Endothelial cell of umbilical vein (primary cell): ENCODE measurements at places on chromosomes 13 and 19. TPM values are rescaled to one million over a fixed set of nuclear protein-coding genes. Genes with fewer than 3 reads are reported as not detected.

- no peak for DNase-seq
Observed at GRCh38 chr13:106186366-106187030, 349.0 kb downstream of the EFNB2 start.

GRCh38 chr13:108427355-108427754 lies 157.8 kb downstream of the TNFSF13B start:
- DNase-seq: no peak

GRCh38 chr19:31979949-31980670 lies 365.3 kb upstream of the ZNF507 start:
- DNase-seq: no peak

- no peak for DNase-seq
Observed at GRCh38 chr13:72820156-72820897, 38.4 kb downstream of the PIBF1 start.

Gene TMEM255B
- 85.0 and 105 TPM in 2 replicates for total RNA-seq

Gene S1PR5
- total RNA-seq: not detected in 2 replicates
